ENCODE measurements at places on chromosomes 5 and 9. TPM values are rescaled to one million over a fixed set of nuclear protein-coding genes. Genes with fewer than 3 reads are reported as not detected.

DNA sequence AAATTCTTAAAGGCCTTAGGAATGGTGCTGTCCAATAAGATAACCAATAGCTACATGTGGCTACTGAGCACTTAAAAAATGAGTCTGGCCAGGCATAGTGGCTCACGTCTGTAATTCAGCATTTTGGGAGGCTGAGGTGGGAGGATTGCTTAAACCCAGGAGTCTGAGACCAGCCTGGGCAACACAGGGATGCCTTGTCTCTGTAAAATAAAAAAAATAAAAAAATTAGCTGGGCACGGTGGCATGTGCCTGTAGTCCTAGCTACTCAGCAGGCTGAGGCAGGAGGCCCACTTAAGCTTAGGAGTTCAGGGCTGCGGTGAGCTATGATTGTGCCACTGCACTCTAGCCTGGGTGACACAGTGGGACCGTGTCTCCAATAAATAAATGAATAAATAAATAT lies 1.3 kb upstream of the SLC22A5 start:
- DNase-seq = no peak

- DNase-seq = no peak
These were observed 75.3 kb upstream of the TBCA start for GRCh38 chr5:77851176-77852067.

PRUNE2 gene
- total RNA-seq = 2.2 TPM

- DNase-seq = no peak
These were observed 15.5 kb upstream of the TRIM32 start for GRCh38 chr9:116671605-116672004.

ZMAT2 gene
- total RNA-seq = 52.3 TPM
